ENCODE measurements at places on chromosomes 11 and 22. TPM values are rescaled to one million over a fixed set of nuclear protein-coding genes. Genes with fewer than 3 reads are reported as not detected.

The ESAM gene
- total RNA-seq: 0.08 TPM

The GPR152 gene
- not detected for total RNA-seq

The DHCR7 gene
- 87.5 TPM for total RNA-seq

The TTC36 gene
- total RNA-seq: 3.8 TPM

The PRRG4 gene
- 0.21 TPM for total RNA-seq

The KCNQ1 gene
- 0.32 TPM for total RNA-seq
